ENCODE measurements at places on chromosomes 1 and 21.
A peak's percentile ranks its signal among the peaks of the same experiment; 100 is the strongest.

DNA sequence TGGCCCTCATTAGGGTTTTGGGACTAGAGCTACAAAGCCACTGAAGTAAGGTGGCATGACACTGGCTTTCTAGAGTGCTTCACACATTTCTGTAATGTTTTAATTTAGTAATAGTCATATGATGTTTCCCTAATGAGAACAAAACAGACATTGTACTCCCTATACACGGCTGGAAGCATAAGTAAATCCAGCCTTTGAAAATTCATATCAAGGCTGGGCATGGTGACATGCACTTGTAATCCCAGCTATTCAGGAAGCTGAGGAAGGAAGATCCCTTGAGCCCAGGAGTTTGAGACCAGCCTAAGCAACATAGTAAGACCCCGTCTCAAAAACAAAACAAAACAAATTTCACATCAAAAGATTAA lies 7.4 kb downstream of the USP48 start:
- DNase-seq, result no peak

DNA sequence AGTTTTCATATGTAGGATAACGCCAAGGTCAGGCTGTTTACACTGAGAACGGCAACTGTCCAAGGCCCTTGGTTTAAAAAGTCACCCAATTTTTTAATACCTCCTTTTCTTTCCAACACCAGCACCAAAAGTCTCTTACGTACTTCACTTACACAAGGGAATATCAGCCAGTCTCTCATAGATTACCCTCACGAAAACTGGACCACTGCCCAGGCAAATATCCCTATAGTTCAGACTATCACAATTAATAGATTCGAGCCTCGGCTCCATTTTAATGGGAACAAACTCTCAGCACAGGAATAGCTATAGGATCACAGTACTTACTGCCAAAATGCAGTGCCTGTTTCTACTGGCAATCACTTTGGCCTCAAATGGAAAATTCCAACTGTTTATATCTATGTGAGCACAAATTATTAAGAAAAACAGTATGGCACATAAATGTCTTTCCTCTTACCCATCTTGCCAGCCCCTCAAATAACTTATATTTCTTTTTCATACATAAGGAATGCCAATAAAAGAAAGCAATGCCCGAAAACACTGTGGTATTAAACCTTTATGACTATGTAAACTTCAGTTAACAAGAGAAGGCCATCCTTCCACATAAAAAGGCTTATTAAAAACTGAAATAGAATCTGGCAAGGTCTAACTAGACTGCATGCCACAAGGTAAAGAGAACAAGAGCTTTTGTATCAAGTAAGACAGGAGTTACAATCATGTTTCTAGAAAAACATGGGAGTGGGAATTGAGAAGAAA lies 97.8 kb downstream of the SLC45A1 start:
- no peak for DNase-seq

GRCh38 chr21:45764792-45765191 lies 121.3 kb downstream of the PCBP3 start:
- DNase-seq, result no peak

GRCh38 chr1:229253151-229253974 lies 17.5 kb upstream of the RAB4A start:
- peak; percentile 71 for DNase-seq

- DNase-seq, result no peak
These were observed 40.3 kb downstream of the HSD3B1 start for GRCh38 chr1:119547306-119547705.

DNA sequence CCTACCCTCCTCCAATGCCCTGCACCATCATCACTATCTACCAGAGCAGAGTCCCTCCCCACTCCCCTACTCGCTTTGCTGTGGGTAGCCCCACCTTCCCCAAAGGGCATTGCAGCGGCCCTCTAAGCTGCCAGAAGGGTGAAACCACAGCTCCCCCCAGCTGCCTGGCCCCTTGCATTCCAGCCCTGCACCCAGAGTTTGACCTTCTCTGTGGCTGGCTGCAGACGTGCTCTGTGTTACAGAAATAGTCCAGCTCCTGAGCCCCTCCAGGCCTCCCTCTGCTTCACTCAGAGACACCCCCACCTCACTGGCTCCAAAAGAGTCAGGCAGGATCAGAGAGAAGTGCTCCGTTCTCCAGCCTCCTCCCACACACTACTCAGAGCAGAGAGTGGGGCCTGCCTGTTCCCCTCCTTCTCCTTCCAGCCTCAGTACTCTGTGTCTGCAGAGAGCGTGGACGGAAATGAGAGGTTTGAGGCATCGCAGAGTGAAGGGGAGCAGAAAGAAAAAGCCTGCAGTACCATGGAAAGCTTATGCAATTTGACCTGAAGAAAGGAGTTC lies 63.2 kb downstream of the PLEKHA6 start:
- no peak for DNase-seq

GRCh38 chr1:34013958-34014737 lies 150.3 kb downstream of the HMGB4 start:
- no peak for DNase-seq
